ENCODE measurements at places on chromosomes 6 and 20.

DNA sequence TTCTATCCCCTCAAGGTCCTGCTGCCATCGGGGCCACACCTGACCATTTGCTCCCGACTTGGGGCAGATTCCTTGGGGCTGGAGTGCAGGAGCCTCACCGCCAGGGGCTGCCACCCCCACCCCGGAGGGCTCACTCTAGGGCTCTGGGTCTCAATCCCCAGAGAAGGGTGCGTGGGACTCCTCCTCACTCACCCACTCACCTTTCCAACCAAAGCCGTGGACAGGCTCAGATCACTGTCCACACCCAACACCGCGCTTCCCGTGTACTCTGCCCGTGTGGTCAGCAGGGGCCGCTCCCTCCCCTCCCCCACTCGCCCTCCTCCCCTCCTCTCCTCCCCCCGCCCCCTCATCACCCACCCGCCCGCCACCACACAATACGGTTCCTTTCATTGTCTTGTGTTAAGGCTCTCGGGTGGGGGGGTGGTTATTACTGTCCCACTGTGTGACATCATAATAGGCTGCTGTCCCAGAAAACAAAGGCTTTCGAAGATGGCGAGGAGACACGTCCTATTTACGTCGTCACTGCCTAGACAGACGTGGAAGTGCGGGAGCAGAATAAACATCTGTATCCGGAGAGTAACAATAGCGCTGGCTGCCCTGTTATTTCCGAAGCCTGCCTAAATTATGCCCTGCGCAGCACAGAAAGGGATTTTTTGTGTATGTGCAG is 85.8 kb downstream of the YTHDF1 start:
- no peak for DNase-seq

- DNase-seq, result no peak
Measured at GRCh38 chr6:31336896-31337496, 20.0 kb downstream of the HLA-B start.

DNA sequence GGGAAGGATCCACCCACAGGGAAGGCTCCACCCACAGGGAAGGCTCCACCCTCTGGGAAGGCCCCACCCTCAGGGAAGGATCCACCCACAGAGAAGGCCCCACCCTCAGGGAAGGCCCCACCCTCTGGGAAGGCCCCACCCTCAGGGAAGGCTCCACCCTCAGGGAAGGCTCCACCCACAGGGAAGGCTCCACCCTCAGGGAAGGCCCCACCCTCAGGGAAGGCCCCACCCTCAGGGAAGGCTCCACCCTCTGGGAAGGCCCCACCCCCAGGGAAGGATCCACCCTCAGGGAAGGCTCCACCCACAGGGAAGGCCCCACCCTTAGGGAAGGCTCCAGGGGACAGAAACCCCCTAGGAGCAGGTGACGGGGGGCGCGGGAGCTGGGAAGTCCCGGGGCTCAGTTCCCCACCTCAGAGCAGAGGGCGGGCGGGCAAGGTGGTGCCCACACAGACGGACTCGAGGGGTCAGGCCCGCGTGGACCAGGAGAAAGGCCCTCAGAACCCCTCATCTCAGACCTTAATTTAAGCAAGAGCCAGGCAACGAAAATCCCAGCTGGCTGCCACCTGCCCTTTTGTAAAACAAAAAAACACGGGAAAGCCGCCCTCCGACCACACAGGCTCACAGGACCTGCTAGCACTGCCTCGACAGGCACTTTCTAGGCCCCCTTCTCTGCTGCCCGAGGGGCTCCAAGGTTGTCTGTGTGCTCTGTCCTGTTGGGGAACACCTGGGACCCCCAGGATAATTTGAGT is 39.7 kb downstream of the KCNQ2 start:
- DNase-seq, result no peak

GRCh38 chr20:35279040-35279439 is 1.1 kb upstream of the MMP24OS start:
- DNase-seq, result no peak

GRCh38 chr6:137766596-137767370 is 100.3 kb upstream of the TNFAIP3 start:
- no peak for DNase-seq

DNA sequence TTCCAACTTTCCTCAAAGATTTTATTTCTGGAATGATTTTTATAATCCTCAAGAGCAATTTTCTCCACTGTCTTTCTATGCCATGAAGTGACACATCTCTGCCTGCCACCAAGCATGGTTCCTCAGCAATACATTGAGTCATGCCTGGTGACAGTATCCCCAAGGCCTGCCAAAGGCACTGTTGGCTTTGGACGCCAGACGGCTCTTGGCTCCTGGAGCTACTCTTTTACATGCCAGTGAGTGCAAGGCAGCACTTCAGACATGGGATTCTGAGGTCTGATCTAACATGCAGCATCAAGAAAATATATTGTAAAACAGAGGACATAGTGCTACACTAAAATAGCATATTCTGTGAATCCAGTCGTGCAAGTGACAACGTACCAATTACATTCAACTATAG is 20.1 kb upstream of the PLEKHG1 start:
- DNase-seq, result no peak

DNA sequence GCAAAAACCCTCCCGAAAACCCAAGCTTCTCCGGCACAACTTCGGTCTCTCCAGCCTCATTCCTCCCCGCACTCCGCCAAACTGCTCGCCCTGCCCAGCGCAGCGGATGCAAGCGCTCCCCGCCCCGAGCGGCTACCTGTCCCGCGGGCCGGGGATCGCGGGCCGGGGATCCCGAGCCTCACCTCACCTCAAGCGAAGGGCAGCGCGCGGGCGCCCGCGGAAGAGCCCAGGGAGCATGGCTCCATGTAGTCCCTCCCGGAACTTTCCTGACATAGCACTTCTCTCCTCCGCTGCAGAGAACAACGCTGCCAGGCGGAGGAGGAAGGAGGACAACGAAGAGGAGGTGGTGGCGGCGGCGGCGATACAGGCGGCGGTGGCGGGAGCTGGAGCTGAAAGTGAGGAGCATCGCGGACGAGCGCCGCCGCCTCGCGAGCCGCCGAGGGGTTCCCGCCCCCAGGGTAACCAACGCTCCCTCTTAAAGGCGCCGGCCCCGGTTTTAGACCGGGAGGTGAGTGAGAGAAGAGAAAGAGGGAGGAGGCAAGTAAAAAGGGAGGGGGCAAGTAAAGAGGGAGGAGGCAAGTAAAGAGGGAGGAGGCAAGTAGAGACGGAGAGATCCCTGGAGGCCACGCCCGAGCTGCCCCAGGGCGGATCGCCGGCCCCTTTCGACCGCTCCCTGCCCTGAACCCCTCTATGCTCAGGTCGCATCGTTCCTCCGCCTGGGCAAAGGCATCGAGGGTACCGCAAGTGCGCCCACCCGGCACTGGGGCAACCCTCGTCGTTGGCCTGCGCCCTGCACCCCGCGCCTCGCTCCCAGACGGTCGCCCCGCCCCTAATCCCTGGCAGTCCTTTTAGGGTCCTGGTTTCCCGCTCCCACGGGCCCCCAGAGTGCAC is at the start of gene GPR63:
TSS of gene GPR63 (minus strand) at position 397 of the 891 bp plus-strand sequence. CDS start 37,746 bp downstream, outside the sequence.
- peak; percentile 55 for DNase-seq

DNA sequence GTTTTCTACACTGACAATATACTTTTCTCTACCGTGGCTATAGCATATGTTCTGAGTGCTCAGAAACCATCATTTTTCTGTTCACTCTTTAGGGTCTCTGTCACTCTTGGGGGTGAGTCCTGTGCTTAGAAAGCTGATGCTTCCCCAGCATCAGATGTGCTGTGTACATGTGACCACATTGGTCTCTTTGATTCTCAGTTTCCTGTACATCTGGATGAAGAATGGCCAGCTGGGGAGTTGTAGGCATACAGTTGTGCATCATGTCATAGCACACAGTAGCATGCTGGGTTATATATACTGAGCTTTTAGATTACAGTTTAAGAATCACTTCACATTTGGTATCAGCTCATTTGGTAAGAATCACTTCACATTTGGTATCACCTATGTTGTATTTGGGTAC is 238.6 kb upstream of the PREP start:
- DNase-seq, result no peak
